ENCODE measurements at places on chromosomes 3 and 15.
A peak's percentile ranks its signal among the peaks of the same experiment; 100 is the strongest.

GRCh38 chr15:80404057-80404760, at the start of gene ARNT2:
ARNT2 (plus strand) TSS chr15:80404382; CDS start chr15:80404516, 134 bp downstream.
- DNase-seq, result no peak

- no peak for DNase-seq
Measured at GRCh38 chr15:29688506-29689286, 133.6 kb downstream of the TJP1 start.

GRCh38 chr15:31788104-31788503, 242.2 kb upstream of the CHRNA7 start:
- no peak for DNase-seq

DNA sequence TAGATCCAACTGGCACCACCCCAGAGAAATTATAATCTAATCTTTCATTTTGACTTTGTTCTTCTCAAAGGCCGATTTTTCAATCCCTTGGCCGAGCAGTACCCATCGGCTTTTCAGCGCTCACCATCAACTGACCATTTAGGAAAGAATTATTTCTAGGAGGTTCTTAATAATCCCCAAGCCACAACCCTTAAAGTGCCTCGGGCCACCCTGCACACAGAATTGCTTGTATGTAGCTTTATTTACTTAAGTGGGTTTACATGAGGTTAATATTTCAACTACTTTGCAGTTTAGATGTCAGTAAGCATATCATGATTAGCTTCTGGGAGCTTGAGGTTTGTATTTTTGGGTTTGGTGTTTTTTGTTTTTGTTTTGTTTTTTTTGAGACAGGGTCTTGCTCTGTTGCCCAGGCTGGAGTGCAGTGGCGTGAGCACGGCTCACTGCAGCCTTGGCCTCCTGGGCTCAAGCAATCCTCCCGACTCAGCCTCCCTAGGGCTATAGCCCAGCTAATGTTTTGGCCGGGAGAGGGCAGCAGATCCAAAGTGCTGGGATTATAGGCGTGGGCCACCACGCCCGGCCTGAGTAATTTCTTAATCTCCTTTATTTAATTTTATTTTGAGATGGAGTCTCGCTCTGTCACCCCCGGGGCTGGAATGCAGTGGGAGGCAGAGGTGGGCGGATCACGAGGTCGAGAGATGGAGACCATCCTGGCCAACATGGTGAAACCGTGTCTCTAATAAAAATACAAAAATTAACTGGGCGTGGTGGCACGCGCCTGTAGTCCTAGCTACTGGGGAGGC, 801 bp upstream of the CDAN1 start:
- DNase-seq, result peak; percentile 46

DNA sequence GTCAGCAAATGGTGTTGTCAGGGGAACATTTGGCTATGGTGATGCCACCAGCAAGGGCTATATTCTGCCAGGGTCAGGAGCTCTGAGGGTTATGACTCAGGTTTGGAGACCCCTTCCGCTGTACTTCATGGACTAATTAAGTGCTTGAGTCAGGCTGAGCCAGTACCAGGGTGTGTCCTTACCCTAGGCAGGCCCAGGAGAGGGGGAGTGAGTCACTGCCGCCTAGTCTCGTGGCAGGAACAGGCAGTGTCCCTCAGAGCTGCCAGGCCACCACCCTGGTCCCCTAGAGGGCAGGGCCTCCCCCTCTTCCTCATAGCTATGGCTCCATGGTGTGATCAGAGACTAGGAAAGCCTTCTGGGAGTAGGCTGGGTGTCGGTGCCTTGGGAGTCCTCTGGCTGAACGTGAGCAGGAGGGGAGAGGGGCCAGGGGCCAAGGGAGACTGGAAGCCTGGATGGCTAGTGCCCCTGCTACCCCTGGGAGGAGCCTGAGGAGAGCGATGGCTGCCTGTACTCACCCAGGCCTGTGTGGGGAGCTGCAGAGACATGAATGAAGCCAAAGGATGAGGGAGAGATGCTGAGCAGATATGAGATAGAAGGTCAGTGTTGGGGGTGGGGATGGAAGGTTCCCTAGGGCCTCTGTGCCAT, 10.6 kb downstream of the MAPKAPK3 start:
- DNase-seq, result peak; percentile 46

DNA sequence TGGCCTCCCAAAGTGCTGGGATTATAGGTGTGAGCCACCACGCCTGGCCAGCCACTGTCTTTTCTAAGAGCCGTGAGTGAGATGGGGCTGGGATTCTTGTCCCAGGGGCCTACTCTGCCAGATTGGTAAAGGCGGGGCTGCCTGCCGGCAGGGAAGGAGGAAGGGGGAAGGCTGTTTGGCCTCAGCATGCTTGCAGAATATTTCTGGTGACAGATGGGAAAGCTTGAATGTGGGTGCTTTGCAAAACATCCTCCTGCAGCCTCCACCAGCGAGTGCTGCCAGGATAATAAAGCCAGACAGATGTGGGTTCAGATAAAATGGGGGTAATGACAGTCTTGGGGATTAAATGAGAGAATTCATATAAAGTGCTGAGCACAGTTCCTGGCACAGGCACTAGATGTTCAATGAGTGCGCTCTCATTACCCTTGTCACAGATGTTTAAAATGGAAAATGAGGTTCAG, 19.8 kb upstream of the ACOX2 start:
- no peak for DNase-seq
